ENCODE measurements at places on chromosomes 12 and 14.

DNA sequence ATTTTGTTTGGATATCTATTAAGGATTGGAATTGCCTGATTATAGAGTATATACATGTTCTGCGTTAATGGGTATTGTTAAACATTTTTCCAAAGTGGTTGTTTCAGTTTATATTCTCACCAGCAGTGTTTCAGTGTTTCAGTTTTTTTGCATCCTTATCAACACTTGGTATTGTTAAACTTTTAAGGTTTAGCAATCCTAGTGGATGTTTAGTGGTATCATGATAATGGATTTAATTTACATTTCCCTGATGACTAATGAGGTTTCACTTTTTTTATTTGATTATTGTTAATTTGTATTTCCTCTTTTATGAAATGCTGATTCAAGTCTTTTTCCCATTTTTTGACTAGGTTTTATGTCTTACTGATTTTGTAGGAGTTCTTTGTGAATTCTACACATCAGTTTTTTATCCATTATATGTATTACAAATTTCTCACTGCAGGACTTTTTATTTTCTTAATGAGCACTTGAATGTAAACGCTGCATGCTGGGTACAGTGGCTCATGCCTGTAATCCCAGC, 23.7 kb downstream of the YLPM1 start:
- no peak for DNase-seq

DNA sequence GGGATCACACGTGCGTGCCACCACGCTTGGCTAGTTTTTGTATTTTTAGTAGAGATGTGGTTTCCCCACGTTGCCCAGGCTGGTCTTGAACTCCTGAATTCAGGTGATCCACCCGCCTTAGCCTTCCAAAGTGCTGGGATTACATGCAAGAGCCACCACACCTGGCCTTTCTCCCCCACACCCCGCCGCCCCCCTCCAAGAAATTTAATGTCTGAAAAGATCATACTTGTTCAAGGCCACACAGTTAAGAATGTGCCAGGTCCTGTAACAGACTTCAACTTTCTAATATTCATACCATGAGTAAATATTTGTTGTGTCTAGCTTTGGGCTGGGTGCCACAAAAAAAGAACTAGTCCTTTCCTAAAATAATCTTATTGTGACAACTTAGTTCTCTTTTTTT, 9.1 kb downstream of the GATC start:
- no peak for DNase-seq

DNA sequence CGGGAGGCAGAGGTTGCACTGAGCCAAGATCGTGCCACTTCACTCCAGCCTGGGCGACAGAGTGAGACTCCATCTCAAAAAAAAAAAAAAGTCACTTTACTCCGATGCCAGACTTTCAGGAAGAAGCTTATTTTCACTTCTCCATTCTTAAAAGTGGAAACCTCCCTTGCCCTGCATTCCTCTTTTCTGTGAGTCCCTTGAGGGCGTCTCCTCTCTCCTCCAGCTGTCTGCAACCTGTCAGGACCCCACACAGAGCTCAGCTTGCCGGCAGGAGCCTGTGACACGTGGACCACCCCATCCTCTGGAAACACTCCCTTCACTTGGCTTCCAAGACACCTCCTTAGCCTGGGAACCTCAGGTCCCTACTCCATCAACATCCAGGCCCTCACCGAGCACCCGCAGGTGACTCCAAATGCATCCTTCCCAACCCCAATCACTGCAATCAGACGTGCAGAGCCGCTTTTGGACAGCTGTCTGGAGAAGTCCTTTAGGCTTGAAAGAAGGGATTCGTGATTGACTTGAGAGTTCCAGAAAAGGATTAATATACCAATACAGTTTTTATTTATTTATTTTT, 34.3 kb downstream of the SLC15A4 start:
- DNase-seq: no peak

DNA sequence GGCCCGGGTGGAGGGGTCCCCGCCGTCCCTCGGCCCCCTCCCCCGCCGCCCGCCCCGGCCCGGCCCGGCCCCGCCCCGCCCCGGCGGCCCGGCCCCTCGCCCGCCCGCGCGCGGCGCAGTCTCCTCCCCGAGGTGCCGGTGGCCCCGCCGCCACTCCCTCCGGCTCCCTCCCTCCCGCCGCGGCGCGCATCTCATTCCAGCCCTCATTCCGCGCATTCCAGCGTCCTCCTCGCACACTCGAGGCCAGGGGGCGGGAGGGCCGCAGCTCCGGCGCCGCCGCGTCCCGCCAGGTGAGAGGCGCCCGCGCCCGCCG, at the start of gene TEAD4:
TEAD4 (plus strand) TSS at position 206 of the 313 bp plus-strand sequence.
- no peak for DNase-seq

- DNase-seq: no peak
These were observed 4.7 kb upstream of the TTC7B start for GRCh38 chr14:90820958-90821357.

- DNase-seq: no peak
These were observed 58.3 kb downstream of the ESRRB start for GRCh38 chr14:76434220-76434619.

All from NCI-H1436 treated with DMSO at 0.1 percent for 48 hours (cell line).